ENCODE measurements at places on chromosomes 6 and 20.

GRCh38 chr6:90083891-90084290, 189.6 kb downstream of the GJA10 start:
- DNase-seq = no peak

DNA sequence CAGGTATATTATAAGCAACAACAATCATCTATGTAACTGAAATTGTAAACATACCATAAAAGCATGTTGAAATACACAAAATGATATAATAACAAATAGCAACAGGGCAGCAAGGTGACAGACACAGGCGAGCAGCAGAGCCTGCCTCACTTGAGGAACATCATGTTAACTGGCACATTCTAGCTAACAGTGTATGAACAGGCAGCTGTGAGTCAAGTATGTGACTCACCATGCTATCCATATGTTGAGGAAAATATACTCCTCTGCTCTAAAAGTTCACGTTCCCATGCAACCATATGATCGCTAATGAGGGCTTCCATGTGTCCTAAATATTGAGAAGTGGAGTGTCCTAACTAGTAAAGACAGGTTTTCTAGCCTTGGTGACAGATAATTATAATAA, 18.4 kb downstream of the SERAC1 start:
- DNase-seq = no peak

DNA sequence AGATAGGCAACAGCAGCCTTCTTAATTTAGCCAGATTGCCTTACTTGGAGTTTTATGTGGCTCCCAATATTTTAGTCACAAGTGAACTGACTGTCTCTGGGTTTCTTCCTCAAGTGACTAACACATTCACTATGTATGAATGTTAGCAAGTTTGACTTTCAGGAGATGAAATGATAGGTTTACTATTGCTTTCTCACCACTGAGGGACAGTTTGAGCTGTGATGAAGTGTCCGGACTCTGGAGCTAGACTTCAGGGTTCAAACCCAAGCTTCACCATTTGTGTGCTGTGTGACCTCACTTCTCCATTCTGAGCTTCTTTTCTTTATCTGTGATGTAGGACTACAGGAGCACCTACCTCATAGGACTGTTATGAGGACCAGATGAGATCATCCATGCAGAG, 8.2 kb downstream of the DHX35 start:
- DNase-seq = no peak

DNA sequence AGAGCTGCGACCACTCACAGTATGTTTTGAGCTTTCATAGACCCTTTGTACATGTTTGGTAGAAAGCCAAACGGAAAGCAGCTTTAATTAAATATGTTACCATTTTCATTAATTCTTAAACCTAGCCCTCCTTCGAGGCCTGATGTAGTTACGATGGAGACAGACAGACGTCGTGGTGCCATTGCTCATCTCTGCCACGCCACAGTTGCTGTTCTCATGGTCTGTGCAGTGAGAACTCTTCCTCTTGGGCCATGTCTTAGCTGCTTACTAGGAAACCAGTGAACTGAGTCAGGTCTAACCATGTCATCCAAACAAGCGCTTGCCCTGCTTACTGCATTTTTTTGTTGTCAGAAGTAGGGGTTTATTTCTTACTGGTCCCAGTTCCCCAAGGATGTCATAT, 62.8 kb downstream of the SNX9 start:
- DNase-seq = no peak

DNA sequence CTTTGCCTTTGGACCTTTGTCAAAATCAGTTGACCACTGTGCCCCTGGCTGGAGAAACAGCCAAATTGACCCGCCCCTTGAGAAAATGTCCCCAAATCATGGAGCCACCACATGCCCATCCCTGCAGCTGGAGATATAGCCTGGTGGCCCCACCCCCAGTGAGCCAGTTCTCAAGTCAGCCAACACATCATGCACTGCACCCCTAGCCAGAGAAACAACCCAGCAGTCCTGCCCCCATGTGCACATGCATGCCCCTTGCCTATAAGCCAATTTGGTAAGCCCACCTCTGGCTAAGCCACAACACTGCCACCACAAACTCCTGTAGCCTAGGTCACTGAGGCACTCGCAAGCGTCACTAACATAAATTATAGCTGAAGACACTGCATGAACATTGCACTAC, 174.2 kb upstream of the ECI2 start:
- no peak for DNase-seq

DNA sequence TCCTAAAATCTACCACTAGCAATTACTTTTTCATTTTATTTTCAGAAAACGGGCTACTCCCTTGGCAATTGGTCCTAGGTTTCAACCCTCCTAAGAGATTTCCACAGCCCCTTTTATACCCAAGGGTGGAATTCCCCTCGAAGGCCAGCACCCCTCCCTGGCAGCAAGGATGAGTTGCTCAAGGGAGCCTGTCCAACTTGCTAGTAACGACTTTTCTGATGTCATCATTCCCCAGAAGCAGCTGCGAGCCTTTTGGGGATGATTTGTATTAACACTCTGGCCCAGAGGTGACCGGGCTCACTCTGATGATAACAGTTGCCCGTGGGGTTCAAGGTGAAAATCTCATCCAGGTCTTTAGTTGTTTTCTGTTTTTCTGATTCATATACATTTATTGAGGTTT, 30.7 kb upstream of the NAA20 start:
- no peak for DNase-seq

GRCh38 chr6:167828325-167828956, 1.7 kb downstream of the AFDN start:
- no peak for DNase-seq

DNA sequence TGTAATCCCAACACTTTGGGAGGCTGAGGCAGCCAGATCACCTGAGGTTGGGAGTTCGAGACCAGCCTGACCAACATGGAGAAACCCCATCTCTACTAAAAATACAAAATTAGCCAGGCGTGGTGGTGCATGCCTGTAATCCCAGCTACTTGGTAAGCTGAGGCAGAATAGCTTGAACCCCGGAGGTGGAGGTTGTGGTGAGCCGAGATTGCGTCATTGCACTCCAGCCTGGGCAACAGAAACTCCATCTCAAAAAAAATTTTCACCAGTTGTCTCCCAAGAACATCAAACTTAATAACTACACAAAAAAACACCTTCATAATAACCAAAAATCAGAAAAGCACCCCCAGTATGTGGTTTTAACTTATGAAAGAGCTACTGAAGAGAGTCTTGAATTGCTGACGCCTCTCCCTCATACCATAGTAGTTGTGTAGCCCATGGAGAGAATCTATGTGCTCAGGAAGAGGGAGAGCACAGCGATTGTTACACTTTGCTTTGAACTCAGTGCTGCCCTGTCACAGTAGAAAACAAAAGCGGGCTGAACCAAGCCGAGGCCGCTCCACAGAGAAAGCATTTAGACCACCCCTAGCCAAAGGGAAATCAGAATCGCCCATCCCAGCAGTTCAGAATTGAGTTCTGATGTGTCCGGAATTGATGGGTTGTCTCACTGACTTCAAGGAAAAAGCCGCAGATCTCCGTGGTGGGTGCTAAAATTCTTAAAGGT, 42.0 kb upstream of the GMPR start:
- no peak for DNase-seq

GRCh38 chr6:161947371-161947770, 673.5 kb upstream of the AGPAT4 start:
- no peak for DNase-seq

DNA sequence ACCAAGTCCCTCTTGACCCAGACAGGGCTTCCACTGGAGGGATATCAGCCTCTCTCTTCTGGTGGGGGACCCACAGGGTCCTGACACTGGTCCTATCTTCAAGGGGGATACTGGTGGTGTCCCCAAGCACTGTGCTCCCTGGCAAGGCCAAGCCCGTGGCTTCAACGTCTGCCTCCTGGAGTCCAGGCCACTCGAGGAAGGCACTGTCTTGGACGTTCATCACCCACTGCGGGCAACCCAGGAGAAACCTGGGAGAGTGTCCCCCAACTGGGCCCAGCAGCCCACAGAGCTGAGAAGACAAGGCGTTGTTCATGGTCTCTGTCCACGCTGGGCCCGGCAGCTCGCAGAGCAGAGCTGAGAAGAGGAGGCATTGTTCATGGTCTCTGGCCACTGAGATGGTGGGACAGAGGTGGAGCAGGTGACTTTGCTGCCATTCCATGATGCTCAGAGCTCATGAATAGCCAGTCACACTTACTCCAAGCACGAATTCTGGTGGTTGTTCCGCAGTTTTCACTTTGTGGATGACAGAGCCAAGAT, 37.5 kb upstream of the FRMD1 start:
- no peak for DNase-seq

All from stimulated activated CD4-positive, alpha-beta T cell treated with anti-CD3 and anti-CD28 coated beads, TNF-alpha, amount 100 ng/mL, for 24 hours (primary cell).